ENCODE measurements at places on chromosomes 6 and 20.

- DNase-seq: no peak
Observed at GRCh38 chr6:141354191-141354955, 778.4 kb upstream of the GJE1 start.

GRCh38 chr6:2565499-2565898, 185.2 kb downstream of the MYLK4 start:
- DNase-seq: no peak

GRCh38 chr20:10336959-10337729, 96.9 kb downstream of the MKKS start:
- no peak for DNase-seq

DNA sequence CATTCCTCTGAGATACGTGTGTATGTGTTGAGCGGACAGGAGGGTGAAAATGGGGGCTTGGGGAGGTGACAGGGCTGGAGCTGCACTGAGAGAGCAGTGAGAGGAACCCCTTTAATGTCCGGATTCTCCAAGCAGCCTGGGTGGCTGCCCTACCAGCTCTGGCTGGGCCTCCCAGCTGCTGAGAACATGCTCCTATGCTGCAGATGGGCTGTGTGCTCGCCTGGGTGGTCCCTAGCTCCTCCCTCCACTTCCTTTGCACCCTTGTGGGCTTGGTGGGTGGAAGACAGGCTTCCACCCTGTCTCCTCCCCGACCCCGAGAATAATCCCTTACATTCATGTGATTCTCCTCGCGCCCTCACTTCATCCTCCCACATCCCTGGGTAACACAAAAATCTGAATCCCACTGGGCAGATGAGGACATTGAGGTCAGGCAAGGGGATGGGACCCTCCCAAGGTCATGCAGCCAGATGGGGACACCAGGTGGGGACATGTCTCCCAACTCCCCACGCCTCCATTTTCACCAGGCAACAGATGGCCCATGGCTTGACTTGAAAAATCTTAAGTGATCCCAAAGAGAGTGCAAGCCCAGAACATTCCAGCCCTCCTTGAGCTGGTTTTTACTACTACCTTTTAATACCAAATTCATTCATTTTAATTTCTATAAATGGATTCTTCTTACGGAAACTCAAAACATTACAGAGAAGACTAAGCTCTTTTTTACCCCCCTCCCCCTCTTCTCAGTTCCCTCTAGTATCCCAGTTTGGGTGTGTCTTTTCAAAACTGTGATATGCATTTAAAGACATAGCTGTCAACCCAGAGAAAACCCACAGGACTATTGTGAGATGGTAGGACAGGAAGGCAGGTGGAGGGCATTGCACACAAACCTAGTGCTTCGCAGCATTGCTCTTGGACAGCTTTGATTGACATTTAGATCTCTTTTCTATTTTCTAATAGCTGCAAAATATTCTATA, 5.0 kb upstream of the PDRG1 start:
- no peak for DNase-seq

DNA sequence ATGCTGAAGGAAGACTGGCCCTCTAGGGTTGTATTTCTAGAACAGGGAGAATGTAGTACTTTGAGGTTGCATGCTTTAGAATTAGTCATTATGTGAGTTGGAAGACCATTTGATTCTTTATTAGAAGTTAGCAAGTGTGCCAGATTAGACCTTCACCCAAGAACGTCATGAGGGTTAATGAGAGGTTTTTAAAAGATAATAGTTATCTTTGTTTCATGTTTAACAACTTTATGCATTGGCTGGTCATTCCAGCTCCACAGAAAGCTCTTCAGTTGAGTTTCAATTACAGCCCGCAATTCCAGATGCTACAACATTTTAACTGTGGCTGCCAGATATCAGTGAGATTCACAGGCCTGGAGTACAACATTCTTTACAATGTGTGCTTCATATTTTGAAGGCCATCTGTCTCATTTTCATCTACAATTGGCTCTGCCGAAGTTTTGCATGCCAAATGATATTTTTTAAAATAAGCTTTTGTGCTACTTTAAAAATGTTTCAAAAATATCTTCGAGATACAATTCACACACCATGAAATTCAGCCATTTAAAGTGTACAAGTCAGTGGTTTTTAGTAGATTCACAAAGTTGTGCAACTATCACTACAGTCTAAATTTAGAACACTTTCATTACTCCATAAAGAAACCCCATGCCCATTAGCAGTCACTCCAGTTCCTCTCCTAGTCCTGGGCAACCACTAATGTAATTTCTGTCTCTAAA, 61.1 kb upstream of the FBXO30 start:
- no peak for DNase-seq

- no peak for DNase-seq
Observed at GRCh38 chr6:104506429-104506828, 353.3 kb downstream of the HACE1 start.

- no peak for DNase-seq
Observed at GRCh38 chr6:93524671-93525451, 105.5 kb upstream of the EPHA7 start.

GRCh38 chr6:91447530-91448254, 860.8 kb upstream of the MAP3K7 start:
- DNase-seq: no peak
